CD4-positive, alpha-beta memory T cell (primary cell): ENCODE measurements at places on chromosomes 6 and 20.
A peak's percentile ranks its signal among the peaks of the same experiment; 100 is the strongest.

DNA sequence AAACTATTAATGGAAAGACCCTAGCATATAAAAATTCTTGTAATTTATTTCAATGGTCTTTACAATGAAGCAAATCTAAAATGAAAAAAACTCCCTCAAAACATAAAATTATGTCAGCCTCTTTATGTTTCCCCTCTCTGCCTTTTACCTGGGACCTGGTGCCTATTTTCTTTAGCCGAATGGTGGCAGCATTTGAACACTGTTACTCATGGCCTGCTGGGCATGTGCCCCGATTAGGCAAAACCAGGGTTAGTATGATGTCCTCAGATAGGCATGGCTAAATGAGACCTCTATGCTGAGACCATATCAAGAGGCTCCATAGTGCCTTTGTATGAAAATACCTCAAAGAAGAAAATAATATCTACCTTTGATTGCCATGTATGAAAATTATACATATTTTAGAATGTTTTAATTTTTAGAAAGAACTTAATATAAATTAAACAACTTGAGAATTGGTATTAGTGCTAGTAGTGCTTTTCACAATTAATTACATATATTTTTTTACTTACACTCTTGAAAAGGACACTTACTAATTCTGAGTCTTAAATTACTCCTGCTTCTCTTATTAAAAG lies 22.5 kb upstream of the C6orf58 start:
- no peak for DNase-seq

GRCh38 chr6:39289490-39289889 lies 24.7 kb downstream of the KCNK17 start:
- DNase-seq = no peak

DNA sequence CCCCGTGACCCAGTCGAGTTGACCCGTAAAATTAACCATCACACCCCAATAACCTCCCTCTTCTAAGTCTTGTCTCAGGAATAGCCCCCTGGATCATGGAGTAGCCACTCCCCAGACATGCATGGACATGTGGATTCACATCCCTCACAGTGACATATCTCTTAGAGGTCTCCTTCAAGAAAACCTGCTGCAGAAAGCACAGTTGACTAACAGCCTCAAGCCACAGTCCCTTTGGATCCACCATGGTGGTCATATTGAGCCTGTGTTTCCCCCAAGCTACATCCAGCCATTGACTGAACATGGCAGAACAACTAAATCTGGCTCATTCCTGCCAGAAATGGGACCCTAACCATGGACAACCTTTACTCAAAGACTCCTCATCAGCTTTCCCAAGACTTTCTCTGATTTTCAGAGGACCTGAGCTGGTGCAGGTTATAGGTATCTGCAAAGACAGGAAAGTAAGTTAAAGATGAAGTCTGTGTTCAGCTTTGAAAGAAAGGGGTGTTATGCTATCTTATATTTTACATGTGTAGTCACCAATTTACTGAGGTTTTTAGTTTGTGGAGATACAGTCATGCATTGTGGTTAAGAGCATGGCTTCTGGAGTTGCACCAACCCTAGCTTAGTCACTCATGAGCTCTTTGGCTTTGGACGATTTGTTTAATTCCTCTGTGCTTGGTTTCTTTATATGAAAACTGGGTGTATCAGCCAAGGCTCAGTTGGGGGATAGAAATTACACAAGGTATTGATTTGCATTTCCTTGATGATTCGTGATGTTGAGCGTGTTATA lies 219.1 kb downstream of the MYLK4 start:
- DNase-seq = no peak

GRCh38 chr6:53651205-53651763 lies 14.3 kb downstream of the KLHL31 start:
- peak; percentile 76 for DNase-seq

DNA sequence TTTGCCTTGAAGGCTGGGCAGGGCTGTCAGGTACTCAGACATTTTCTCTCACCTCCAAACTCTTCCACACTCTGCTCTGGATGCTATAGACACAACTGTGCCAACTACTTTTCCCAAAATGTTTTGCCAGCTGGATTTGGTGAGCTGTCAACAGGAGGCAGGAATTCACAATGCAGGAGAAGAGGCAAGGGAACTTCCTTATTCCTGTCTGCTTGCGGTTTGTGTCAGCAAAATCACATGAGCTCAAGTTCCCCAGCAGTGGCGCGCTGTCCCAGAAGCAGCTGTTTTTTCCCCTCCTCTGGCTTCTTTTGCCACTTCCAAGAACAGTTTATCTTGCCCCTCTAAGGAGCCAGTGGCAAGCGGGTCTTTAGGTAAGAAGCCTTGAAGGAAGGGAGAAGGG lies 608.2 kb downstream of the PRKN start:
- no peak for DNase-seq

DNA sequence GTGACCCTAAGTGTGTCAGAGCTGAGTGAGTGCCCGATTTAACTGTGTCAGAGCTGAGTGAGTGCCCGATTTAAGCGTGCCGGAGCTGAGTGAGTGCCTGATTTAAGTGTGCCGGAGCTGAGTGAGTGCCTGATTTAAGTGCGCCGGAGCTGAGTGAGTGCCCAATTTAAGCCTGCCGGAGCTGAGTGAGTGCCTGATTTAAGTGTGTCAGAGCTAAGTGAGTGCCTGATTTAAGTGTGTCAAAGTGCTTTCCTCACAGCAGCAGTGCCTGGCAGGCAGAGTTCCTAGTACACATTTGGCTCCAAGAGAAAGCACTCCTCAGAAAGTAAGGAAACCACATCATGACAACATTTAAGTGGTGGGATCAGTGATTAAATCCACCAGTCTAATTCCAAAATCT lies 13.2 kb downstream of the SERAC1 start:
- DNase-seq = no peak

GRCh38 chr6:170244721-170245474 lies 46.0 kb downstream of the DLL1 start:
- no peak for DNase-seq

GRCh38 chr6:125587666-125588632 lies 161.5 kb upstream of the HEY2 start:
- DNase-seq = no peak

GRCh38 chr6:43375693-43376092 lies 6.2 kb upstream of the ZNF318 start:
- no peak for DNase-seq

DNA sequence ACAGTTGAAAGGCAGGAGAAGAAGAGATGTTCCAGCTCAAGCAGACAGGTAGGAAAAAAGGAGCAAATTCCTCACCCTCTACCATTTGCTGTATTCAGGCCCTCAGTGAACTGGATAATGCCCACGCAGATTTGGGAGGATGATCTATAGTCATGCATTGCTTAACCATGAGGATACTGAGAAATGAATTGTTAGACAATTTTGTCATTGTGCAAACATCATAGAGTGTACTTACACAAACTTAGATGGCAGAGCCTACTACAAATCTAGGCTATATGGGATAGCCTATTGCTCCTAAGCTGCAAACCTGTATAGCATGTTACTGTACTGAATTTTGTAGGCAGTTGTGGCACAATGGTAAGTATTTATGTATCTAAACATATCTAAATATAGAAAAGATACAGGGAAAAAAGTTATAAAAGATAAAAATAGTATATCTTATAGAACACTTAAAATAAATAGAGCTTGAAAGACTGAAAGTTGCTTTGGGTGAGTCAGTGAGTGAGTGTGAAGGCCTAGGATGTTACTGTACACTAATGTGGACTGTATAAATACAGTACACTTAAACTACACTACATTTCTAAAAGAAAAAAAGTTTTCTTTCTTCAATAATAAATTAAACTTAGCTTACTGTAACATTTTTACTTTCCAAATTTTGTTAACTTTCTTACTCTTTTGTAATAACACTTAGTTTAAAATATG lies 672.3 kb downstream of the UTRN start:
- DNase-seq = no peak

DNA sequence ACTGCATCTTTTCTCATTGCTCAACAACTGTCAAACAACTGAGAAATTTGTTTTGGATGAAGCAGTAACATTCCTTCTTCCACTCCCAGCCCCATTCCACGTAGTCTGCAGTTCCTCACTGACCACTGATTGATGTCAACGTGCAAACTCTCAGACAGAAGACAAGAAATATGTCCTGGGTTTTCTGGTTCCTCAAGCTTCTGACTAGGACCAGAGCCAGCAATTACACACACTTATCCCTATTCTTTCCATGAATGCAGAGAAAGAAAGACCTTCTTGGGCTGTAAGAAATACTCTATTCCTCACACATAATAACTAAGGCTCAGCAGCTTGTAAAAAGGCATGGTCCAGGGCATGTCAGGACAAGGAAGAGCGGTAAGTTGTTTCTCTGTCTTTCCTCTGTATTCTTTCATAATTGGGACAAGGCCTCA lies 790.1 kb upstream of the SLC35B3 start:
- DNase-seq = no peak

DNA sequence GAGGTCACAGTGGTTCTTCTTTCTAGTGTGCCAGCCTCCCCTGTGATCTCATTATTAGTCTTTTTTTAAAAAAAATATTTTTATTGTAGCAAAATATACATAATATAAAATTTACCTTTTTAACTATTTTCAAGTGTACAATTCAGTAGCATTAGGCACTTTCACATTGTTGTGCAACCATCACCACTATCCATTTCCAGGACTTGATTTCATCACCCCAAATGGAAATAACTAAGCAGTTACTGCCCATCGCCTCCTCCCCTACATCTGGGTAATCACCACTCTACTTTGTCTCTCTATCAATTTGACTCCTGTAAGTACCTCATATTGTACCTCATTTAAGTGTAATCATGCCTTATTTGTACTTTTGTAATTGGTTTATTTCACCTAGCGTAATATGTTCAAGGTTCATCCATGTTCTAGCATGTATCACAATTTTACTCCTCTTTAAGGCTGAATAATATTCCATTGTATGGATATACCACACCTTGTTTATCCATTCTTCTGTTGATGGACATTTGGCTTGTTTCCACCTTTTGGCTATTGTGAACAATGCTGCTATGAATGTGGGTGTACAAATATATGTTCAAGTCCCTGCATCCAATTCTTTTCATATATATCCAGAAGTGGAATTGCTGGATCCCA lies 68.6 kb upstream of the FYN start:
- DNase-seq = no peak

DNA sequence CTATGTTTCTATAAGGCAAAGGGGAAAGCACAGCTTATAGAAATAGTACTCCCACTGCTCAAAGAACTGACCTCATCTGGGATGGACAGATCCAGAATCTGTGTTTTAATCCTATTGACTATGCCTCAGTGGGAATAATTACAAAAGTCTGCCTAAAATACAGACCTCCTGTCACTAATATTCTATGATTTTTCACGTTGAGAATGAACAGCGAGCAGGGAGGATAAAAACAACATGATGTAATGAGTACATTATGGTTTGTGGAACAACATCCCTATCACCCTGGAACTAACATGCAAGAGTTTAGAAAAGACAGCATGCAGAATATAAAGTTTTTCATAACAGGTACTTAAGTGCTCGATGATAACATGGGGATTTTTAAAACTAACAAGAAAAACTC lies 53.9 kb downstream of the EPHA7 start:
- no peak for DNase-seq

DNA sequence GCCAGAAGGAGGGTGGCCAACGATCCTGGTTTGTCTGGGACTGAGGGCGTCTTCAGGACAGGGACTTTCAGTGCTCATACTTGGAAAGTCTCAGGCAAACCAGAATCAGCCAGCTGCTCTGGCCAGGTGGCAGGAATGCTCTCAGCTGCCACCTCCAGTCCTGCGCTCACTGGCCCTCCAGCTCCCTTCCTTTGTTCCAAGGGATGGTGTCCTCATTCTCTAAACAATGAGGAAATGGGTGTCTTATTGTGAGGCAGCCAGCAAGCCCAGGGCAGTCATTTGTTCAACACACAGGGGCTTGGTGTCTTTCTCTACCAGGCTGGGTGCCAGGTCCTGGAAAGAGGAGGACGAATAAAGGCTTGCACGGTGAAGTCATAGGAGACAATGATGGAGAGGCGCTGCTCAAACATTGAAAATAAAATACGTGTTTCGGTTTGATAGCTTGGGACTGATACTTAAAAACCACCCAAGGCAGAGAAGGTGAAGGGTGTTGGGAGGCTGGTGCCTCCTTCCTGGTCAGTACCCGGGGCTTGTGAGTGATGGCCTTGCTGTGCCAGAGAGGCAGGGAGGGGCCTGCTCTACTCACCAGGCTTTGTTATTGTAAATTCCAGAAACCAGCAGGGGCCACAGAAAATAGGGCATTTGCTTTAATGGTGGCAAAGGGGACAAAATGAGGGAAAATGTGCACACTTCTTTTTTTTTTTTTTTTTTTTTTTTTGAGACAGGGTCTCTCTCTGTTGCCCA lies 11.3 kb upstream of the TMEM181 start:
- DNase-seq = no peak

DNA sequence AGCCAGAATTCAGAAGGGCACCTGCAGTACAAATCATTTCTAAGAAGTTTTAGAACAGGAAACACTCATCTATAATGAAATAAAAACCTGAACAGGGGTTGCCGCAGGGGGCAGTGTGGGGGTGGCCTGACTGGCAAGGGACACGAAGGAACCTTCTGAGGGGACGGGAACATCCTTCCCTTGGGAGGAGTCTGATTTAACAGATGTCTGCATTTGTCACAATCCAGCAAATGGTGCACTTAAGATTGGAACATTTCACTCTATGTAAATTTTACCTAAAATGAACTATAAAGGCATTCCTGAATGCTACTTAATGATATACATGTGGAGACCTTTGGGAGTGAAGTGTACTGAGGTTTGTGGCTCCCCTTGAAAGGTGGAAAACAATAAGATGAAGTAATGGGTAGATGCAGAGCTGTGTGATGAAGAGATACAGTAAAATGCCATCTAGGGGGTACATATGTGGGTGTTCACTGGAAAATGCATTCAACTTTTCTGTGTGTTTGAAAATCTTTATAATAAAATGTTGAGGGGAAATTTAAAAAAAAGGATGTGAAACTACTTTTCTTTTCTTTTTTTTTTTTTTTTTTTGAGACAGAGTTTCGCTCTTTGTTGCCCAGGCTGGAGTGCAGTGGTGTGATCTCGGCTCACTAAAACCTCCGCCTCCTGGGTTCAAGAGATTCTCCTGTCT lies 89.5 kb downstream of the SNX5 start:
- no peak for DNase-seq

DNA sequence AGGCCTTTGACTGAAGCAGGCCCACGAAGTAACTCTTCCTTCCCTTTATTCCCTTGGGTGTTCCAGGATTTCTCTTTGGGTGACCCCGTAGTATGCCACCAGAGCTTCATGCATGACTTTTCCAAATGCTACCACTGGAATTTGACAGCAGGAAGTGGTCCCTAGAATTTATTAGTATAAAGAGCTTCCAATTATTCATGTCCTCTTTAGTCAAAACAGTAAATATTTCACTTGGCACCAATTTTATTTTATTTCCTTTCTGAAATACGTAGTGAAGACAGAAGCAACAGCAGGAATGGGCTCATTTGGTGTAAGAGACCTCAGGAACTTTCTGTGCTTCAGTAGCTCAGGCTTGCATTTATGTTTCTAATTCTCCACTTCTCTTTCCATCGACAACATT lies 151.3 kb downstream of the LCA5 start:
- no peak for DNase-seq
